ENCODE measurements at places on chromosomes 4 and X.

GRCh38 chr4:2248044-2248780 is 6.3 kb upstream of the HAUS3 start:
- no peak for DNase-seq

GRCh38 chr4:123418351-123418931 is 21.8 kb downstream of the SPRY1 start:
- DNase-seq = no peak

DNA sequence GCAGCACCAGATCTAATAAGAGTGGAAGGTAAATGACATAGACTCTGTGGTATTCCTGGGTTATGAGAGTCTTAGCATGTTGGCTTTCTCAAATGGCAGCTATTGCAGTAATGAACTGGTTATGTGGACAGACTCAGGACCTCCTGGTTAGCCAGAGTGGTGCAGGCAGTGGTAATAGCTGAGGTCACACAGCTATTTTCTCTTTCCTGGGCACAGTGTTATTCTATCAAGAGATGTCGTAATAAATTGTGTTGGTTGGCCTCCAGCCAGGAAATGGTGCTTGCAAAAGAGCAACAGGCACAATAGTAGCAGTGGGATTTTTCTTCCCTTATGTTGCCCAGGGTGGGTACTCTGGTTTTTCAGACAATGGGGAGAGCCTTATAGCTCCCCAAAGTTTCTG is 279.2 kb upstream of the FGF16 start:
- DNase-seq = no peak

GRCh38 chr4:182310316-182310715 is 67.1 kb downstream of the TENM3 start:
- DNase-seq = no peak

DNA sequence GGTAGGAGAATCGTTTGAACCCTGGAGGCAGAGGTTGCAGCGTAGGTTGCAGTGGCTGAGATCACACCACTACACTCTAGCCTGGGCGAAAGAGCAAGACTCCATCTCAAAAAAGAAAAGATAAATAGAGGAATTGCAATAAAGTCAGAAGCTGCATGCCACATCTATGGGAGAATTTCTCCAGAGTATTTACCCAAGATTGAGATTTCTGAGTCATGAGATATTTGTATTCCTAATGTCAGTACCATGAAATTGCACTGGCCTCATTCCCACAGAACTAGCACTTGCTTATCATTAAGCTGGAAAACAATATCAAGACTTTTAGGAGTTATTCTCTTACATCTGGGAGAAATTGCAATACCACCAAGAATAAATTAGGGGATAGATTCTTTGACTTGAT is 37.4 kb downstream of the ASIC5 start:
- DNase-seq = no peak

- DNase-seq = no peak
Measured at GRCh38 chrX:119009071-119009470, 34.7 kb downstream of the LONRF3 start.

DNA sequence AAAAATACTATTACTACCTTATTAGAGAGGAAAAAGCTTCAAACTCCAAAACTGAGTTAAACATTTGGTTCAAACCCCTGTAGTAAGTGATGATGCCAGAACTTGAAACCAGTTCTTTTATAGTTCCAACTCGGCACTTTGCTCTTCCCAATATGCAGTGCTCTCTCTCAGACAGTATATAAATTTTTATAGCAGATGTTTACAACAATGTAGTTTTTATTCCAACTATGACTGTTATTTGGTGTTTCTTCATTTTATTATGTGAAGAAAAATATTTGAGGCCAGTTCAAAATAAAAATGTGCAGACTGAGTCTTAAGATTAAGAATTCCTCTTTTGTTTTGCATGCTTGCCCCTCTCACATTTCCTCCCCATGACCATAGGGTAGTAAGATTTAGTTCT is 2.9 kb upstream of the PPP4R3C start:
- no peak for DNase-seq

- DNase-seq = no peak
Measured at GRCh38 chr4:126779001-126779400, 853.8 kb upstream of the INTU start.

DNA sequence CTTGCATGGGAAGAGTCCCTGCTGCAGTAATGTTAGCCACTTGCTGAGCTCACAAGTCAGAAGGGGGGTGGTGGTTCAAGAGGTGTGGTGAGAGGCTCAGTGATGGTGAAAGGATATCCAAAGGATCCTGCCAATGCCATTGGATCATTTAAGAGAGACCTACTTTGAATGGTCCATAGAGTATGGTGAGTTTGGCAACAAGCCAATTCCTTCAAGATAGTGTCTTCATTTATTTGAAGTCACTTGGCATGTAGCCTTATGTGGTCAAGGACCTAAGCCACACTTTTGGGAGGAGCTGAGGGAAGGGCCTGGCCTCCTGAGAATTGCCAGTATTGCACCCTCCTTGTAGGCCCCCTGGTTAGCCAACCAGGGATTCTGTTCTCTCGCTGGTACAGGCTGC is 87.9 kb downstream of the TSPAN7 start:
- DNase-seq = no peak

DNA sequence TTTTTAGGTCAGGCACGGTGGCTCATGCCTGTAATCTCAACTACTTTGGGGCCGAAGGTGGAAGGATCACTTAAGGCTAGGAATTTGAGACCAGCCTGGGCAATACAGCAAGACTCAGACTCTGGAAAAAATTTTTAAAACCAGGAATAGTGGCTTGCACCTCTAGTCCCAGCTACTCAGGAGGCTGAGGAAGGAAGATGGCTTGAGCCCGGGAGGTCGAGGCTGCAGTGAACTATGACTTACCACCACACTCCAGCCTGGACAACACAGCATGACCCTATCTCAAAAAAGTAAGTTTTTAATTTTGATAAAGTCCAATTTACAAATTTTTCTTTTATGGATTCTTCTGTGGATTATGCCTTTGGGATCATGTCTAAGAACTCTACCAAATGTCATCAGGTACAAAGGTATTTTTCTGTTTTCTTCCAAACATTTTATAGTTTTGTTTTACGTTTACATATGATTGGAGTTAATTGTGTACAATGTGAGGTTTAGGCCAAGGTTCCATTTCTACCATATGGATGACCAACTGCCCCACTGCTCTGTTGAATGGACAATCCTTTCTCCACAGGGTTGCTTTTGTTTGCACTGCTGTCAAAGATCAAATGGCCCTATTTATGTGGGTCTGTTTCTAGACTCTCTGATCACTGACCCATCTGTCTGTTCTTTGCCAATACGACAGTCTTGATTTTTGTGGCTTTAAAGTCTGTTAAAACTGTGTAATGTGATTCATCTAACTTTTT is 48.2 kb downstream of the CPLX1 start:
- no peak for DNase-seq

- no peak for DNase-seq
Measured at GRCh38 chr4:15188605-15189539, 186.6 kb downstream of the CPEB2 start.

DNA sequence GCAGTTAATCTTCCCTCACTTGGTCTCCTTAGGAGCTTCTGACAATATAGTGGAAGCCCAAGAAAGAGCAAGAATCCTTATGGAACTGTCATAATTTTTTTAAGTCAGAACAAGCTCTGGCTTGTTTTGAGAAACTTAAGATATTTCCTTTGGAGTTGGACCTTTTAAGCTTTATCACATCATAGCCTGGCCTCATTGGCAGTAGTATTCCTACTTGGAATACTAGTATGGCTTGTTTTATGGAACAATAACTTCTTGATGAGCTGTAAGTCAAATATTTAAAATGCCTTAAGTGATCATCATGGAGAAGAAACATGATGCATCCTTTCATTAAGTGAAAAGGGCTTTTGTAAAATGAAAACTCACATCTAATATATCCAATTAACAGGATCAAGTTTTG is 78.0 kb upstream of the NRK start:
- no peak for DNase-seq

- DNase-seq = no peak
Measured at GRCh38 chr4:125187226-125188176, 127.3 kb upstream of the FAT4 start.

- DNase-seq = no peak
Measured at GRCh38 chr4:38905652-38906385, 38.2 kb downstream of the FAM114A1 start.

DNA sequence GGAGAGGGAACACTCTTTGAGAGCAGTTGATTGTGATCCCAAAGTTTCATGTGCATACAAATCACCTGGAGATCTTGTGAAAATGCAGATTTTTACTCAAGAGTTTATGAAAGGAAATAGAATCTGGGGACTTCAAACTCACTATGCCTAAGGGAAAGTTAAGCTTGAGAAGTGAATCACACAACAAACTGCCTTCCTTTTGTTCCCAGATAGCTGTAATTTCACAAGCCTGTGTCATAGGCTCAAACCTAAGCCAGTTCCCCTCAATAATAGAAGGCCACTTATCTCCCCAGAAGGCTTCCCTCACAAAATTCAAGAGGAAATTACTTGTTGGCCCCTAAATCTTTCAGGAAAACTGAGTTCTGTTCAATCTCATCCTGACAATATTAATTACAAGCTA is 132.8 kb upstream of the MAGEB16 start:
- DNase-seq = no peak

- no peak for DNase-seq
Measured at GRCh38 chrX:103741879-103742278, 31.2 kb downstream of the TMEM31 start.

- DNase-seq = peak; percentile 12
Measured at GRCh38 chr4:10180927-10181744, 64.5 kb upstream of the WDR1 start.

DNA sequence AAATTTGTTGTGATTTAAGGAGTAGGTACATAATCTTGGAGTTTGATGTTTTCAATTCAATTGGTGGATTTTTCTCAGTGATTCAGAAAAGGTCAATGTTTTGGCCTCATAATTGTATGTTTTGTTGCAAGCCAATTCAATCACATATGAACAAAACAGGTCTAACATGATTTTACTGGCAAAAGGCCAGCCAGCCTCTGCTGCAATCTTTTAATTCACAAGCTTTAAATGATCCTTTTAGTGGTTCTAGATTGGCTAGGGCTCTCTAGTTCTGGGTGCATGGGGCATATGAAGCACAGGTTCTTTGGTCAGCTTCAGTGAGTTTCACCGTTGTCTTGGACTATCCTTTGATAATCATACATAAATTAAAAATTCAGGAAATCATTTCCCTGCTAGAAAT is 19.2 kb upstream of the SLC6A14 start:
- no peak for DNase-seq

GRCh38 chrX:122934131-122934530 is 249.9 kb upstream of the GRIA3 start:
- no peak for DNase-seq

DNA sequence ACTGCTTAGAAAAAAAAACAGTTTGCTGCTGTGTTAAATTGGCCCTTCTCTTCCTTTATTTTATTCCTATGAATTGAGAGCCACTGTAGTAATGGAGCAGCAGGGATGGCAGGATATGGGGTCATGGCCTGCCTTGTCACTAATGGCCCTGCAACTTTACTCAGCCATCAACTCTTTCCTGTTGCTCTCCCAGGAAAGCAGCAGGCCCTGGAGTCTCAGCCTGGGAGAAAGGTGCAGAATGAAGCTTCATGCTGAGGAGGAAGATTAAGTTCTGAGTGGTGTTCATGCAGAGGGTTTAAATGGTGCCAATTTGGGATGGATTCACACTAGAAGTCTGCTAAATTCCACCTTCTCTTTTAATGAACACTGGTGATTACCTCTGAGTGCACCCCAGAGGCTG is 285.6 kb downstream of the GPAT3 start:
- DNase-seq = no peak

DNA sequence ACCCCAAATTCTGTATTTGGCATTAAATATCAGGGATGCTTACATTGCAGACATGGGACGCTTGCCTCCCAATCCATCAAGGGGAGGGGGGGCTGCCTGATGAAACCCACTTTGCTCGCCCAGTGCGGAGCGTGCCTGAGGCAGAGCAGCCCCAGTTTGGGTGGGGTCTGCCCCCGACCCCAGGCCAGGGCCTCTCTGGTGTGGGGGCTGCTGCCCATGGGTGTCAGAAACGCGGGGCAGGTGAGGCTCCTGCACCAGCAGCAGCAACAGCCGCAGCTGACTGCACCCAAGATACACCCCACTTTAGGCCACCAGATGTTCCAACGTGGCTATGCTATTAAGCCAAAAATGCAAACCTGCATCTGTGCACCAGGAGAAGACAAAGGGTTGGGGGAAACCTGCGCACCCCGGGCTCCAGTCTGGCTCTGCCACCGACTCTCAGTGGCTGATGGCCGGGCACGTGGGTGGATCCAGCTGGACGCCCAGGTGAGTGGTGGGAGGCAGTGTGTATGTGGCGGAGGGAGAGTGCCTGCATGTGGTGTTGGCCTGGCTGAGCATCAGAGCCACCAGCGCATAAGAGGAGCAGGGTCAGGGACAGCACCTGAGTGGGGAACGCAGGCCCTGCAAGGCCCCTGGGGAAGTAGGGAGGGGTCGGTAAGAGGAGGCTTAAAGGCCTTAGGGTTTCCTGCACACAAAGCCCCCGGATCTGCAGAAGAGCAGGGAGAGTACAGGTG is 86.2 kb downstream of the ABLIM2 start:
- no peak for DNase-seq

DNA sequence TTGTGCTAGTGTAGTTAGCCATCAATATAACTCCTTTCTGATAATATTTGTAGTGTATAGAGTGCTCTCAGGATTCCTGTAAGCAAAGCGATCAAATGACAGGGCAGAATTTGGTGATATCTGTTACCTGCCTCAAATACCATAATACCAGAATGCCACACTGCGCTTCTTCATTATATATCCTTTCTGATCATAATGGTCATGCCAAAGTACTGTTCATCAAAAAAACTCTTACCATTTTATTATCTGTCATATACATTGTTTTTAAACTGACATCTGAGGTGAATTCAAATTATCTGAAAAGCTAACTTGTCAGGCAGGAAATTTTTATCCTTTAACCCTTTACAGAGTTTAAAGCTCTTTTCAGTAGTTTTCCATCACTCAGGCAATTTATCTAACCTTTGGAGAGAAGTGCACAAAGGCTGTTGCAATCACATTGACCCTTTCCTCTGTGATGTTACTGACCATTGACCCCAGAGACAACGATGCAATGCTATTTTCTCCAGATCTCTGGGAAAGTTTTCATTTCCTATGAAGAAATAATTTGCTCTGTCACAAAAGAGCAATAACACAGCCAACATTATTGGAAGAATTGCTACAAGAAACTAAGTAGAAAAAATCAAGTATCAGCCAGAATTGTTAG is 37.4 kb downstream of the UGT2B4 start:
- no peak for DNase-seq

- no peak for DNase-seq
Measured at GRCh38 chr4:184318852-184319251, 101.2 kb upstream of the ENPP6 start.

Data from NAMALWA (cell line).